NB4 (cell line): ENCODE measurements at places on chromosomes 5 and 9.

- DNase-seq, result peak; percentile 4
Measured at GRCh38 chr5:44809956-44810420, 1.2 kb downstream of the MRPS30 start.

- no peak for DNase-seq
Measured at GRCh38 chr5:142499591-142500226, 174.9 kb upstream of the SPRY4 start.

- DNase-seq, result no peak
Measured at GRCh38 chr5:756171-756570, 28.4 kb downstream of the ZDHHC11B start.

GRCh38 chr5:9013147-9013546, 532.7 kb downstream of the SEMA5A start:
- DNase-seq, result no peak

- peak; percentile 26 for DNase-seq
Measured at GRCh38 chr9:88530051-88530450, 4.9 kb upstream of the NXNL2 start.

- peak; percentile 23 for DNase-seq
Measured at GRCh38 chr5:131242728-131243255, 21.1 kb upstream of the CDC42SE2 start.

DNA sequence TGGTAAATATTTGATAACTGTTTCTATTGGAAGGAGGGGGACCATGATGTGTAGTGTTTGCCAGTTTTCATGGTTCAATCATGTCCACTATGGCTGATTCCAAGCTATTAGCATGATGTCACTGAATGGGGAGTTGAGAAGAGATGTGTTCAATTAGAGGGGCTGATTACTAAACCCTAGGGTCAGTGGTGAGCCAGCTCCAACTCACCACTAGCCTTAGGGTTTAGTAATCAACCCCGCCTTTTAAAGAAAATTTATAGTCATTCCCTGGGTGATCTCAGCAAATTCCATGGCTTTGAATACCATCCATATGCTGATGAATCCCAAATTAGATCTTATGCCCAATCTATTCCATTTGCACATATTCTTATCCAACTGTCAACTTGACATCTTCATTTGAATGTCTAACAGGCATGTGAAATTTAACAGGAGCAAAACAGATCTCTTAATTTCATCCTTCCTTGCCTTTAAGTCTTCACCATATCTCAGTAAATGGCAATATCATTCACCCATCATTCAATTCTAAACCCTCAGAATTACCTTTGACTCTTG, 98.8 kb downstream of the GCNT1 start:
- no peak for DNase-seq

DNA sequence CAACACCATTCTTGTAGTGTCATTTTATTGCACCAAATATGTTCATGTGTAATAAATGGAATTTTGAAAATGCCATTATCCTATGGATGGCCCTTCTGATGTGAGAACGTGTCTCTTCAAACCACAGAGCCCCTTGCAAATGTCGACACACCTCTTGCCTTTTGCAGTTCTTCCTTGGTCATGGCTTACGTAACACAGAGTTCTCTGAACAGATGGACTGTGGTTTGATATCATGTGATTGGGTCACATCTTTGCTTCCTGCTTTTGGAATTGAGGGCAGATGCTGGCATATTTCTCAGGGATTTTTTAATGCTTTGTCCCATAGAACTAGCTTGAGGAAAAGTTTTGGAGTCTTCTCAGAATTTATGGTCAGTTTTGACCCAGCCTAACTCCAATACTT, 4.6 kb downstream of the TGFBR1 start:
- DNase-seq, result peak; percentile 93

DNA sequence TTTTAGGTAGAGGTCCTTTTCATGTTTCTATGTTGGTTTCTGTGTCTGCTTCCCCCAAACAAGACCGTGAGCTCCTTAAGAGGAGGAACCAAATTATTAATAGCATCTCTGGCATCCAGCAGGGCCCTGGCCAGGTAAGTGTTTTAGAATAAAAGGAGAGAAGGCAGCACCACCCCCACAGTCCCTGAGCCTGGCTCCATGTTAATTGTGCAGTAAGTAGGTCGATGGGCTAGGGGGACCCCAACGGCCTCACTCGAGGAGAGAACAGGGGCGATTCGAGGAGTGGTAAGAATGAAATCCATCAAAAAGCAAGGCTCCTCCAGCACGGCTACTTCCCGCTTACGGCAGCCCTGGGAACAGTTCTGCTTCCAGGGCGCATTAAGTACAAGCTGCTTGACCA, 67.0 kb downstream of the GABBR2 start:
- no peak for DNase-seq

DNA sequence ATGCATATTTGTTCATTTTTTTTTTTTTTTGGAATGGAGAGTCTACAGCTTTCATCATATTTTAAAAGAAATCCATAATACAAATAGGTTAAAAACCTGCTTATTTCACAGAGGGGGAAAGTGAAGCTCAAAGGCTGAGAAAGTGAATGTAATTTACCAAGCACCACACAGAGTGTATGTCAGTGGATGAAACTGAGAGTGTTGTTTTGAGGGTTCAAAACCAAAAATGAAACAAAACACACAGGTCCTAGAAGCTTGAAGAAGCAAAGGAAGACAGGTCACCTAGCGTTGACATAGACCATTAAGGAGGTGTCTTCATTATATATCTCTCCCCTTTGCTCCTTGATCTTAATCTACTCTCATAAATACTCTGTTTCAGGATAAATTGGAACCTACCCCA, 7.5 kb downstream of the NMUR2 start:
- no peak for DNase-seq

GRCh38 chr5:114612406-114612805, 250.5 kb downstream of the KCNN2 start:
- no peak for DNase-seq

GRCh38 chr9:120859361-120859760, 16.6 kb upstream of the PSMD5 start:
- no peak for DNase-seq

GRCh38 chr5:142096382-142096781, 12.2 kb upstream of the NDFIP1 start:
- DNase-seq, result no peak

DNA sequence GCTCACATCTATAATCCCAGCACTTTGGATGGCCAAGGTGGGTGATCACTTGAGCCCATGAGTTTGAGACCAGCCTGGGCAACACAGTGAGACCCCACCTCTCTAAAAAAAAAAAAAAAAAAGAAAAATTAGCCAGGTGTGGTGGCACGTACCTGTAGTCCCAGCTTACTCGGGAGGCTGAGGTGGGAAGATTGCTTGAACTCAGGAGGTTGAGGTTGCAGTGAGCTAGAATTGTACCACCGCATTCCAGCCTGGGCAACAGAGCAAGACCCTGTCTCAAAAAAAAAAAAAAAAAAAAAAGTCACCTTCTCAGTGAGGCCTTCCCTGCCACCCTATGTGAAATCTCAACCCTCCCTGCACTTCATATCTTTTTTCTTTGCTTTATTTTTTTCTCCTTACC, 14.0 kb upstream of the SEPTIN8 start:
- DNase-seq, result no peak

GRCh38 chr5:126374109-126374416, 49.1 kb upstream of the GRAMD2B start:
- DNase-seq, result no peak

GRCh38 chr9:108271646-108272348, 584.0 kb downstream of the ACTL7B start:
- DNase-seq, result no peak

- peak; percentile 37 for DNase-seq
Measured at GRCh38 chr9:38088006-38088925, 19.2 kb upstream of the SHB start.

GRCh38 chr5:169280286-169280685, 20.7 kb downstream of the SLIT3 start:
- DNase-seq, result no peak

DNA sequence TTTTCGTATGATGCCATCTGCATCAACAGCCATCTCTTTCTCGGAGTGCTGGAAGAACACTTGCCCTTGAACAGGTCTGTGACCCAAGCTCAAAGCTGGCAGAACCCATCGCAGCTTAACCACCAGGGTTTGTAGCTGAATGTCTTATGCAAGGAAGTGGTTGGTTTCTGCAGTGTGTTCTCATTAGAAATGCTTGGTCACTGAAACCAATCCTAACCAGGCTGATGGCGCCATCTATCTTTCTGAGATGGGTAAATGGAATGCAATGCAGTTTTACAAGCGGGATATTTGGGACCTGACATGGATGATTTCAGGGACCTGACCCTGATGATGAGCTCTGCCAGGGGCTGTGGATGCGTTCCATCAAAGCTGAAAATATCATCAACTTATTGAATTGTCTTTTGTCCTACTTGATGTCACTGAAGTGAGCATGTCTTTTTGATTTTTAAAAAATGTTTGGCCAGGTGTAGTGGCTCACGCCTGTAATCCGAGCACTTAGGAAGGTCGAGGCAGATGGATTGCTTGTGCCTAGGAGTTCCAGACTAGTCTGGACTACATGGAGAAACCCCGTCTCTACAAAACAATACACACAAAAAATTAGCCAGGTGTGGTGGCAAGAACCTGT, 28.7 kb downstream of the DMRT3 start:
- peak; percentile 91 for DNase-seq

- no peak for DNase-seq
Measured at GRCh38 chr5:90097082-90097477, 312.5 kb downstream of the CETN3 start.

- DNase-seq, result no peak
Measured at GRCh38 chr5:65255294-65255693, 226.4 kb downstream of the ADAMTS6 start.

DNA sequence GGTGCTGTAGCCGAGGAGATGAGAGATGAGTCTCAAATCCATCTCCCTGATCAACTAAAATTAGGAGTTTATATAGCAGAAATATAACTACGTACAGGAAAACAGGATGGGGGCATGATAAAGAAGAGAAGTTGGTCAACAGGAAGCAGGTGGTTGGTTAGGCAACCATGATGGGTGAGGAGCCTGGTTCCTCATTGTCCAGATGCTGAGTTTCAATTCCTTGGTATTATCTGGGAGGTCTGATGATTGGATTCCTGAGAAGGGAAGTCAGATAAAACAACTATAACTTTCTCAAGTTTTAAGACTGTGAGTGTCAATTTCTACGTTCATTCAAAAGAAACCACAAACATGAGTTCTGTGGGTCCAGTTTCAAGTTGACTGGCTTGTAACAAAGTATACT, 323.9 kb downstream of the MTRR start:
- peak; percentile 20 for DNase-seq

DNA sequence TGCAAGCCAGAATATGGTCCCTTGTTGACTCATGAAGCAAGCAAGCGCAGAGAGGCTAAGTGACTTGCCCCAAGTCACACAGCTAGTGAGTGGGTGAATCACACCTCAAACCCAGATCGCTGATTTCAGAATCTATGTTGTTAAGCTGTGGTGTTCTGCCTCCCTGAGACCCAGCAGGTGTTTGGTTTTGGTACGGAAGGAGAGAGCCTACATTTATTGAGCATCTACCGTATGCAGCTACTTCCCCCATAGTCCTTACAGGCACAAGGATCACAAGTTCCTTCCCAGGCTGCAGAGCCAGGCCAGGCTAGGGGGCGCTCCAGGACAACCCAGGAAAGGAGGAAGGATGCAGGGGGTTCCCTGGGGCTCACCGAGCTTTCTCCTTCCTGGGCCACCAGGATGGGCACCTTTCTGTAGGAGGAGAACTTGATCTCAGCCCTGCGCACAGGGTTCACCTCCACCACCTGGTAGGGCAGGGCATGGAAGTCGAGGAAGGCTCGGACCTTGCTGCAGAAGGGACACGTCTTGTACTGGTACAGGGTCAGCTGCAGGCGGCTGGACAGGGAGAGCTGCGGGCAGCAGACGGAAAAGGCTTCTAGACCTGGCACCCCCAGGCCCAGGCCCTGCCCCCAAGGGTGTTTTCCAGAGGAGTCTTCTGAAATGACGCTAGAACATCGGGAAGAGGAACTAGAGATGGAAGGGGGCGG, 2.5 kb downstream of the PTGES2 start:
- DNase-seq, result peak; percentile 79

DNA sequence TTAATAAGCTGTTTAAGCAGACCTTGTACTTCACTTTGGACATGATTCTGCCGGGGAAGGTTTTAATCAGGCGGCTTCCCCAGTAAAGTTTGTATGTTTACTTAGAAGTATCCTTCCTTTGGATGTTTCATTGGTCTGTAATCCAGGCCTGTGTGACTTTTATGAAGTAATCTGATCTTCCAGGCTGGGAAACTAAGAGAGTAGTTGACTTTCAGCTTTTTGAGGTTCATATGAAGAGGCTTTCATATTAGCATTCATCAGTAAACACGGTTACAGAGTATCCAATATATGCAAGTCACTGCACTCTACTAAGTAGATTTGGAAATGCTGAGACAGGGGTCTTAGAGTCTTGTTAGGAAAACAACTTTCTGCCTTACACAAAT, 1.1 kb downstream of the DNAJC21 start:
- no peak for DNase-seq

DNA sequence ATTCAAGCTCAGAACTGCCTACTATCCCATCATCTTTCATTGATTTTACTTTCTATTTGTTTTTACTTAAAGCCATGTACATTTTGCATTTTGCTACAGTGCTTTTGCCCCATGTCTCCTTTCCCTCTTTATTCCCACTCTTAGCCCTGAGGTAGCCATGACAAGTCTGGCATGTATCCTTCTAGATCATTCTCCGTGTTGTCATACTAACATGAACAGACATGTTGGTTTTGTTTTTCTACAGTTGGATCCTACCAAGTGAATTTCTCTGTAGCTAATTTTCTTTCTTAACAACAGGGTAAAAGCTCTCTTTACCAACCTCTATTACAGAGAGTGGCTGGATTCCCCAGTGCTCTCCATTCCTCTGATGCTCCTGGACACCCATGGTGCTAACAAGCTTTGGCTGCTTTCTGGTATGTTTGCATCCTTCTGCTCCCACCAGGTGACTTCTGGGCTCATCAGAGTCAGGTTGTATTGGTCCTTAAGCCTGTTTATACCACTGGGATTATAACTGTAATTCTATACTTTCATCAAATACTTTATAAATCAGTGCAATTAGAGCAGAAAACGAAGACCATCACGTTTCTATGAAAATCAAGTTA, 38.8 kb upstream of the BOD1 start:
- no peak for DNase-seq

DNA sequence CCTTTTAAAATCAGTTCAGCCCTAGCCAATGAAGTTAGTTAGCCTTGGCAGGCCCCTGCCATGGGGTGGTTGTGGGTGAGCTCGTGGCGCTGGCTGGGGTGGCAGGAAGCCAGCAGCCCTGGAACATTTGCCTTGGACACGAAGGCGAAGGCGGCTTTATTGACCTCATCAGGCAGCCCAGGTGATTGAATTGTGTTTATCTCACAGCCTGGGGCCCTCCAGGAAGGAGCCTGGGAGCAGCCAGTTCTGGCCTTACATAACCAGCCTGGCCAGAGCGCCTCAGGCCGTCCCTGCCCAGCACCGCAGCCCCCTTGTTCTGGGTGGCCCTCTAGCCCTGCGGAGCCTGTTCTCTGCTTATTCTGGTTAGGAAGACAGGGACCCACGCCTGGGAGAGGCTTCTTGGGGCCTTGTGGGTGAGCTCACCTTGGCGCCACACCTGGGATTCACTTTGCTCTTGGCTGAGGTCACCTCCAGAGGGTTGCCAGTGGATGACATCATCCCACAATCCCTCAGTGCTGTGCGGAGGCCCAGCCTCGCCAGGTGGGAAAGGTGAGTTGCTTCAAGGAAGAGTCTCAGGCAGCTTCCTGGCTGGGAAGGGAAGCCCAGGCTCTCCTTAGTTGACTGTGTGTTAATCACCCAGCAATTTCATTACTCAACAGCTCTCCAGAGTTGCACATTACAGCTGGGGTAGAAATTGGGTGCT, 54.4 kb upstream of the RPL26L1 start:
- no peak for DNase-seq
